ENCODE measurements at places on chromosomes 1 and 21.

DNA sequence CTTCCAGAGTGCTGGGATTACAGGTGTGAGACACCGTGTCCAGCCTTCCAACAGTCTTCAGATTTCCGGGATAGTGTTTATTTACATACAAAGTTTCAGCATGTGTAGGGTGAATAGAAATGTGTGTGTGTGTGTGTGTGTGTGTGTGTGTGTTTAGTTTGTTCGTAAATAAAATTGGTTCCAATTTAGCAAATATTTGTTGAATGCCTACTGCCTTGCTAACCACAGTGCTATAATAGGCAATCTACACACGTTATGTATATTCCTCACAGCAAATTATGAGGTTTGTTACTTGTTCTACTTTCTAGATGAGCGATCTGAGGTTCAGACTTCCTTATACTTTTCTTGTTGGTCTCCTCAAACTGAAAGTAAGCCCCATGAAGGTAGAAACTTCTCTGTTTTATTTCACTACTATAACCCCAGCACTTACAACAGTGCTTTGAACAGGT, 32.8 kb upstream of the EPS15 start:
- DNase-seq: no peak

- DNase-seq: no peak
Measured at GRCh38 chr1:26690576-26691031, 5.2 kb upstream of the ARID1A start.

DNA sequence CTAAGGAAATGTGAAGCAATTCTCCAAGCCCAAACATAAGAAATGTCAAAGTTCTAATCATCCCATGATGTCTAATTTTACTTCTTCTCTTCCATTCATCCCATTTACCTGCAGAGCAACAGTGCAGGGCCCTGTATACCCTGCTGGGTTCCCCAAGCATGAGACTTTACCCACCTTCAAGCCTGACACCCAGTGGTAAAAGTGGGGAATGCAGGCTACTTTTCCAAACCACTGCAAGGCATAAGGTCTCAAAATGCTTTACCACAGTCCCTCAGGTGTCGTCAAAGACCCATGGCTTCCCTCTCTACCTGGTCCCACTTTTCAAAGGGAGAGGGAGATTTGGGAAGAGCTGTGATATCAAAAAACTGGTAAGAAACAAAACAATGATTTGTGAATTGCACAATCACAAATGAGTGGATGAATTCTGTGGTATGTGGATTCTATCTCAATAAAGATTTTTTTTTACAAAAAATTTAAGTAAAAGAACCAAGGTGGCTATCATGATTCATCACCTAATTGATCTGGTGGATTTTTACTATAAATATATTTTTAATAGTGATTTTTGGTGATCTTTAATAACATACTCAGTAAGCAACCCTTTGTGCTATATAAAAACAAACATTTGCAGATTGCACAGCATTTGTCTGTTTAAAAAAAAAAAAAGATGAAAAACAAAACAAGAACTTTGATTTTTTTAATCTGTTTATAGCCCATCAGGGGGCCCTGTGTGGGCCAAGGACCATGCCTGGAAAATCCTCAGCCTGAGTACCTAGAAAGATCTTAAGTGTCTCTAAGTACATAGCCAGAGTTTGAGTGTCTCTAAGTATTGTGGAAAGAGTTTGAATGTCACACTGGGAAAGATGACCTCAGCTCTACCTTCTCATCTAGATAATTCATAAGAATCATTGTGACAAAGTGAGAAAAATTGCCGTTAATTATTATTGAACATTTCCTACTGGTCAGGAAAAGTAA, 73.1 kb upstream of the GJB5 start:
- DNase-seq: no peak

DNA sequence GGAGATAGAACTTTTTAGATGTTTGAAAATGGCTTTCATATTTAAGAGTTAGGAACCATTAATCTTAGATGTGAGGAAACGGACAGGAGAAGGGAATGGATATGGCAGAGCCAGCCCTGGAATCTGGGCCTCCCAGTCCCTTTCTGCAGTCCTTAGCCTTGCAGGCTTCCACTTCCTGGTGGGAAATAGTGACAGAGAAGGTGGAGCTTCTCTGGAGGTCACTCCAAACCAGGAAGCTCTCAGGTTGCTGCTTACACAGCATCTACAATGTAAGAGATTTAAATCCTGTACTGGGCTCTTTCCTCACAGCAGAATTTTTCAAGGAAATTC, 2.5 kb downstream of the S100A11 start:
- no peak for DNase-seq

- no peak for DNase-seq
Measured at GRCh38 chr1:153798468-153798780, 23.2 kb downstream of the SLC27A3 start.

- no peak for DNase-seq
Measured at GRCh38 chr21:36265431-36265830, 54.6 kb upstream of the MORC3 start.

DNA sequence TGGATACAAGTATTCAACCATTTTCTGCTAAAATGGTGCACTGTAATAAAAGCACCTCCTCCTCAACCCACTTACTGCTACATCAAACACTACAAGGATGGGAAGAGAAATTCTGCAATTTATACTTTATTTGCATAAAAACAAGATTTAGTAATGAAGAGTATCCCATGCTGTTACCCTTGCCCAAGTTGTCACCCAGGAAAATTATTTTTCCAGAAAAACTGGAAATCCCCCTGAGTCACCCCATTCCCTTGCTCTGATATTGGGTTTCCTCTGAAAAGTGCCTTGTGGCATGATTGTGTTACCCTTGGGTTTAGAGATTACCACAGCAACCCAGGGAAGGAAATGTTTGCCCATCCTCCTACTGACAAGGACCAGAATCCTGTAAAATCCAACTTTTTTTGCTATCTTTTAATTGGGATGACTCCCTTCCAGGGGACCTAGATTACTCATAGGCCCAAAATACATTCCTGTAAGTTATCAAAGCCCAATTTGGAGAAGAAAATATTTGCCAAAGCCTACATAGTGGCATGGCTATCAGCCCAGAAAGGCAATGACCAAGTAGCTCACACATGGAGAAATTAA, 16.5 kb upstream of the ZC3H11B start:
- no peak for DNase-seq

GRCh38 chr1:235622936-235623779, 26.4 kb downstream of the GNG4 start:
- no peak for DNase-seq

DNA sequence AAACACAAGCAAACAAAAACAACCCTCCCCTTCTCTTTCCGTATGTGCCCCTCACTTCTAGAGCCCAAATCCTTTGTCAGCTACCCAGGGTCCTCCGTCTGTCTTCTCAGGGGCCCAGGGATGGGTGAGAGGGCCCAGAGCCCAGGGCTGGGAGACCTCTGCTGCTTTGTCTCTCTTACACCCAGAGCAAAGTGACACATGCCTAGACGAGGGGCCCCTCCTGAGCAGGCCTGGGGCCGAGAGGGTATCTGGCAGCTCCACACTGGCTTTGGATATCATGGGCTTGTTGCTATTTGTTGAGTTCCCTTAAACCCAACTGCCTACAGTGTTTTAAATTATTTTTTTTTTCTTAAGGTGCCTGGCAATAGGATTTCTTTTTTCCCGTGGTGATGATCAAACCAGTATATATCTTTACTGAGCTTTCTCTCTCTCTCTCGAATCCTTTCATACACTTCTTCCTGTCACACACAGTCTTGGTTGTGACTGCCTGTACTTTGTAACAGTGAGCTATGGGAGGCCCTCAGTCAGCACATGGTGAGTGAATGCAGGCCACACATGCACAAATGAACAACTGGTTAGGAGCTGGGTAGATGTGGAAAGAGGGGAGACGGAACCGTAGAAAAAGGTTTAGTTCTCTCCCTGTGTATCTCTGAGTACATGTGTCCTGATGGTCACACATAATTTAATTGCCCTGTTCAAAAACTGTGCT, 14.5 kb downstream of the RASSF5 start:
- DNase-seq: no peak

GRCh38 chr1:14625572-14625971, 27.1 kb downstream of the KAZN start:
- DNase-seq: no peak

- no peak for DNase-seq
Measured at GRCh38 chr1:235324296-235324695, 3.7 kb downstream of the ARID4B start.

DNA sequence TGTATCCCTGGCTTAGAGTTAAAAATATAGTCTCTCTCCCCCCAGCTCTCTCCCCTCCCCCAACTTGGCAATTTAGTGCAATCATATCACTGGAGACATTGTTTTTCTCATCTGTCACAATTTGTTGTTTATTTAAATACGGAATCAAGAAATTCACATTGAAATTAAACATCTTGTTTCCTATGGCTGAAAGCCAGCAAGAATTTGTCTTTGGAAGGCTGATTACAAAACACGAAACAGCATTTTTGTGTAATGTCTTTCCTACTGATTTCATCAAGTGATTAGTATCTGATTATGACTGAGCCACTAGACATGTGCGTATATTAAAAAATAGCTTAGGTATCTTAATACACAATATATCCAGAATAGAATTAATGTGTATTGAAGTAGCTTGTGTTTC, 119.7 kb downstream of the LYPLAL1 start:
- no peak for DNase-seq

DNA sequence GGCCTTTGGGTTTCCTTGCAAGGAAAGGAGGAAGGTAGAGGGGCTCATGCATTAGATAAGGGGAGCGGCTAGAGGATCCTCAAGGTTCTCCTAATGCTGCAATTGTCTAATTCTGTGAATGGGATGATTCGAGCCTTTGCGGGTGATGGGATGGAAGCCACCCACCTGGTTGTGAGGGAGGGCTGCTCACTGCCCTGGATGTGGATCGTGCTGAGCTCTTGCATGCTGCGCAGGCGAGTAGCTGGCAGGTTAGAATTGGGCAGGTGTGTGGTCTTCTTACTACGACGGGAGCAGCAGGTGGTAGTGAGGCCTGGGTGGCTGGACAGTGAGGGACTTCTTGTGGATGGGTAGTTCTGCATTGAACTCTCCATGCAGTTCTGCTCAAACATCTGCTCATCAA, 21.2 kb downstream of the DDX20 start:
- DNase-seq: no peak

DNA sequence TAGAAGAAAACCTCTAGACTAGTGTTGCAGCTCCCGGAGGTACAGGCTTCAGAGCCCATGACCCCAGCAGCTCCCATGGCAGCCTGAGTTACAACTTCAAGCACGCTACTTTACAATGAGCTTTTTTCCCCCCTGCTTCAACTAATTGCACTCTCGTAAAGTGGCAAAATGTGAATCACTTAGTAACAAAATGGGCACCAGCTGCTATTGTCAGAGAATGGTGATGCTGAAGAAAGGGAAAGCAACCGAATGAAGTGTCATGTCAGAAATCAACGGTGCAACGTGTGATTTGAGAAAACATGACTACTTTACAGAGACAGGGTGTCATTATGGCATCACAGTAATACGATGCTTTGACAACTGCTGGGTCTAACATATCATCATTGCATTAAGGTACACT, 40.5 kb downstream of the ESRRG start:
- no peak for DNase-seq

DNA sequence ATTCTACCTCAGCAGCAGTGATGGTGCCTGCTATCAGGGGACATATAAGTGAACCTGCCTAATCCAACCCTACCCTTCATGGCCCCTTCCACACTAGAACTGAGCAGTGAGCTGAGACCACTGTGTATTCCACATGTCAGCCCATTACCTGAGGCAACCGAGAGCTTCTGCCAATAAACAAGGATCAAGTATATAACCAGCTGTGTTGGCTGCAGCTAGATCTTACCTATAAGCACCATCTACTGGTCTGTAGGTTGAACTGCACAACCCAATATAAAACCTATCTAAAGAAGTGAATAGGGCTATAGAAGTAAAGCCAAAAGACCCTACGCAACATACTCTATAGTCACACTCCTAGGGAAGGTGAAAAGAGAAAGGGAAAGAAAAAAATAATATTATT, 376.9 kb downstream of the HHIPL2 start:
- no peak for DNase-seq

- no peak for DNase-seq
Measured at GRCh38 chr1:210151052-210151672, 81.4 kb upstream of the SERTAD4 start.

- no peak for DNase-seq
Measured at GRCh38 chr1:15883326-15883725, 35.8 kb downstream of the SPEN start.

DNA sequence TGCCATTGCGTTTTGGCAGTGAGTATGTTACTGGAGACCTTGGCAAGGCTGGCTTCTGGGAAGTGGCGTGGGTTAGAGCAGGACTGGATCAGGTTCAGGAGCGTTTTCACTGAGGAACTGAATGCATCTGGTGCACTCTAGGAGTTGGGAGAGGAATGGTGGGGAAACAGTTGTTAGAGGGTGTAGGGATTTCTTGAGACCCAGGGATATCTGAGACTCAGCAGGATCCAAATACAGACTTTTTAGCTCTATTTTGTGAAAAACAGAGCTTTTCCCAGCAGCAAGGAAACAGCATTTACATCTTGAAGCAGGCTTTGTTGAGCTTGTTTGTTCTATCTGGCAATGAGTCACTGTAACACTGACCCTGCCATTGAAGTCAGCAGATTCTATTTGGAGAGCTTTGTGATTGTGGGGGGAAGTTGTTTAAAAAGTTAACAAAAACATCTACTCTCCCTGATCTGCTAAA, 56.9 kb upstream of the NRIP1 start:
- no peak for DNase-seq

GRCh38 chr1:53349968-53350852, 22.3 kb upstream of the LRP8 start:
- DNase-seq: no peak

DNA sequence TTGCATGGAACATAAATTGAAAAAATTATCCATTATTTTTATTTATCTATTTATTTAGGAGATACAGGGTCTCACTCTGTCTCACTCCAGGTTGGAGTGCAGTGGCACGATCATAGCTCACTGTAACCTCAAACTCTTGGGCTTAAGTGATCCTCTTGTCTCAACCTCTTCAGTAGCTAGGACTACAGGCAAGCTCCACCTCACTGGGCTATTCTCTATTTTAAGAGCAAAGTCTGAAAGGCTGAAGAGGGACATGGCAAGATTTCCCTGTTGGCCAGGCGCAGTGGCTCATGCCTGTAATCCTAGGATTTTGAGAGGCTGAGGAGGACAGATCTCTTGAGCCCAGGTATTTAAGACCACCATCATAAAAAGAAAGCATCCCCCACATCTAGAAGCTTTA, 14.0 kb upstream of the RC3H1 start:
- no peak for DNase-seq

GRCh38 chr1:178973652-178974101, 52.0 kb upstream of the FAM20B start:
- DNase-seq: no peak

DNA sequence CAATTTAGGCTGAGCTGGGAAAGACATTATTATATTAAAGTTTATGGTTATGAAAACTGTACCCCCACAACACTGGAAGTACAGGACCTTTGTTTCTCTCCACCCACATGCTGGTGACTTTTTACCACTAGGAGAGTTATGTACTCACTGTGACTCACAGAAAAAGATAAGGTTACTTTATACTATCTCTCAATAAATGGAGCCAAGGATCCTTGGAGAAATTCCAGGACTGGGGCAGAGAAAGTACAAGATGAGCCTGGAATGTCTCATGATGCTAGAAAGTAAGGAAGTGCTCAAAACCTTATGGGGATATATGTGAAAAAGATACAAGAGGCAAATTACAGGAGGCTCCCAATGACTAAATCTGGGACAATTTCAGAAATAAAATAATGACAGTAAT, 63.9 kb upstream of the C1orf105 start:
- DNase-seq: no peak
